Inflammatory macrophage treated with lipopolysaccharide for 1 hour (primary cell): ENCODE measurements at places on chromosomes 7 and 10.

DNA sequence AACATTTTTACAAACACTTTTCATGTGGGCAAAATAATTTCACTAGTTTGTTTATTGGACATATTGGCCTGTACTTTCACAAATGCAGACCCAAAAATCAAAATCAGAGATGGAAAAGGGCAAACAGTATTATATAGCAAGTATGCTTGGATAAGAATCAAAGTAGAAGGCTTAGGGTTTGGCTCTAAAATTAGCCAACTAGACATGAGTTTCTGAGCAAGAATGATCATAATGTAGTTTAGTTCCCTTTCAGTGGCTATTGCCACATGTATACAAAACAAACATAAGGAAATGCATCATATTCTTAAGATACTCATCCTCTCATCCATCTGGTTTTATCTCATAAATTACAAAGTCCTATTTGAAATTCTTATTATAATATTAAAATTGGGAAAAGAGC is 132.5 kb downstream of the IMMP2L start:
- DNase-seq = no peak

DNA sequence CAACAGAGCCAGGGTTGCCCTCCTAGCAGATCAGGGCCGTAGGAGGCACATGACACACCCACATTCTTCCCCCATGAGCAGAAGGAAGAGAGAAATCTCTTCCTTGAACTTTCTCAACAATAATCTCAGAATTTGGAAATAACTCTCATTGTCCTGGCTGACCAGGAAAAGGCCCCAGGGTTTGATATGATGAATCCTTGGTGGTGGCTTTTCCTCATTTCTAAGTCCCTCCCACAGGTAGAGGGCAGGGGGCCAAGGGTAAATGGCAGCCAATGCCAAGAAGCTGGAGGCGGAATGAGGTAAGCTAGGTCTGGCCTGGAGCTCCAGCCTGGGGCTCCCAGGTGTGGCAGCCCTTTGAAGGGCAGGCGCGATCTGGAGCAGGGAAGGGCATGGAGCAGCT is 67.8 kb downstream of the GRB10 start:
- no peak for DNase-seq

- no peak for DNase-seq
These were observed 33.1 kb upstream of the HMX3 start for GRCh38 chr10:123102673-123103072.

DNA sequence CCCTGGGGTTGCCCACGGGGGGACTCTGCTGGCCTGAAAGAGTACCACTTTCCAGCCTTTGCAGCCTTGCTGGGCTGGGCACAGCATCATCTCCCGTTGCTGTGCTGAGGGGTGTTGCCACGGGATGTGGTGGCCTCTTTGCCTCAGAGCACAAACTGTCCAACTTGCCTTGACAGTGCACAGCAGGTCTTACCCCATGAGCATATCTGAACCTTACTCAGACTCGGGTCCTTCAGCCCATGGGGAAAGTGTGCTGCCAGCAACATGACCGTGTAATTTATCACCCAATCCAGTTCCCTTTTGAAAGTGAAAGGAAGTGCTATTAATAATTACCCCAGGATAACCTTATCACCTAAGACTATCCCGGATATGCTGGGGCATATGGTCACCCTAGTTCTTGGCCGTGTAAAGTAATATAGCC is 46.8 kb downstream of the TBXAS1 start:
- DNase-seq = peak; percentile 78

GRCh38 chr7:55065511-55066229 is 46.9 kb downstream of the EGFR start:
- no peak for DNase-seq

DNA sequence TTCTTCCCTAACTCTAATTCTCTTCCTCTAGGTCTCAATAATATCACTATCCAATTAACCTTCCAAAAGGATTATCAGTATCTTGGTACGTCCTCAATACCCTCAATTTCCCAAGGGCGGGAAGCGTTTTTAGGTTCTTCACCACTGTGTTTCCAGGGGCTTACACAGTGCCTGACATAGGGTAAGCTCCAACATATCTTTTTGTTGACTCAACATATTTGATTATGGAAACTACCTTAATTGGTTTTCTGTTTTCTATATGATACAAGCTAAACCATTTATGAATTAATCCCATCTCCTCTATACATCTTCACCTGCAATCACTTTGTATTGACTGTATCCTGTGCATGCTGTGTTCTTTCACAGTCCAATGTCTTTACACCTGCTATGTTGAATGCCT is 987.3 kb downstream of the GRID1 start:
- no peak for DNase-seq

DNA sequence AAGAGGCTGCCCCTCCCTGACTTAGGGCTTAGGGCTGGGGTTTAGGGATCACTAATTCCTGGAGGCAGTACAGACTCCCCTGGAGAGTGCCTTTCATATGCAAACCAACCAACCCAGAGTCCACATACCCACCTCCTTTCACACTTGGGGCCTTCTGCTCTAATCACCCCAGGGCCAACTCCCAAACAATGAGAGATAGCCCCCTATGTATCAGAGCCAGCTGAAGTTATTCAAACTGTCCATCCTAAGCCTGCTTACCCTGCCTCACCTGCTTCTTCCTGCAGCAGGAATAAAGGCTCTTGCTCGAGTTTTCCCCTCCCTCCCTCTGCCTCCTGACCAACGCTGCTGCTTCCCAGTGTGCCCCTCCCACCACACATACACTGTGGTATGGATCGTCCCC is 51.8 kb upstream of the SLC35G1 start:
- no peak for DNase-seq

DNA sequence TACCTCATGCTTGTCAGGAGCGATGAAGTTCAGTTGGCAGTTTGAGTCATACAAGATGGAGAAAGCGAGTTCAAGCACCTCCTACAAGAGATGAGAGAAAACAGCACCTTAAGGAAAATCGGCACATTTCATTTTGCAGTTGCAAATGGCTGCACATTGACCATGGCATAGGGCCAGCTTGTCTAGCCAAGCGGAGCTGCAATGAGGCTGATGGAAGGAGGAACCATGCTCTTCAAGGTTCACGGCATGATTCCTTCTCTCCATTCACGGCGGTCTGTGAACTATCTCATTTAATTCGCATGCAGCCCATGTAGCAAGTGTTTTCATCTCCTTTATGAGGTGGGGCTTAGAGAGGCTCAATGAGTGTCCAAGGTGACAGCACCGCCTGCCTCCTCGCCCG is 137.4 kb upstream of the AOAH start:
- DNase-seq = no peak

DNA sequence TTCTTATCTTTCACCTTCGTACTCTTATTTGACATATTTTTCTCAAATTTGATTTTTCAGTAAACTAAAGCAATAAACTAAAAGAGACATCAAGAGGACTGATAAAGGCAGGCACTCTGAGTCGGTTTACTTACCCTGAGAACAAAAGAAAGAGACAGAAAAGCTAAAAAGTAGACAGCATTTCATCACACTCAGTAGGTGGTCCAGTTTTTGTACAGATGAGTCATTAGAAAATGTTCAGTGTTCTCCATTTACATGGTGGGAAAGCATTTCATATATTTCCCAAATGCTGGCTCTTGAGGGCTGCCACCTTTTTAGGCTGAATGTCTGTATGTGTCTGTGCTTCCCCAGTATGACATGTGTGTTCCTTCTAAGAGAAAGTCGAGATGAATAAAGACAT is 52.7 kb downstream of the NHLRC2 start:
- no peak for DNase-seq

DNA sequence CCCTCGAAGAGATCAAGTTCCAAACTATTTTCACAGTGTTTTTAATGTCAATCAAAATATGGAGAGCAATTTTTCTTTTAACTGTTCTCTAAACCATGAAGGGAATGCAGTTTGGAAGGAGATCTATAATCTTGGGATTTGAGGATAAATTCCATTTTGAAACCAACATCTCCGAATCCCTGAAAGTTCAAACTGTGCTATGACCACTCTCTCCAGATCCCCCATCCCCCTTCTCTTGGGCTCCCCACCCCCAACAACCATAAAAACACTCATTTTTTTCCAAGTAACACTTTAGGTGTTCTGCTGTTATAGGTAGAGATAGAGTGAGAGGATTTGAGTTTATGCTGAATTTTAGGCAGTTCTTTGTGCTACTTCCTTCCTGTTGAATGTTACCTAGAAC is 1.7 kb downstream of the CALD1 start:
- no peak for DNase-seq

DNA sequence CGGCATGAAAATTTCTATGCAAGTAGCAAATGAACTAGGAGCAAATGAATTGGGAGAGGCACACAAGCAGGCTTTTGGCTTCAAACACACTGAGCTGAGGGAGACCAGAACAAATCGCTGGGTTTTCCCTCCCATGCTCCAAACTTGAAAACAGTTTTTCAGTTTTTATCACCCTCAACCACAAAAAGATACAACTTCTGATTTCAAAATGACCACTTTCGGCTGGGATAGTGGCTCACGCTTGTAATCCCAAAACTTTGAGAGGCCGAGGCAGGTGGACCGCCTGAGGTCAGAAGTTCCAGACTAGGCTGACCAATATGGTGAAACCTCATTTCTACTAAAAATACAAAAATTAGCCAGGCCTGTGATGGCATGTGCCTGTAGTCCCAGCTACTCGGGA is 9.0 kb upstream of the CHUK start:
- DNase-seq = no peak

- DNase-seq = no peak
These were observed 260.1 kb upstream of the AUTS2 start for GRCh38 chr7:69338144-69338543.

- no peak for DNase-seq
These were observed 102.9 kb upstream of the ETV1 start for GRCh38 chr7:14092331-14092730.

- DNase-seq = no peak
These were observed 98.6 kb upstream of the PHYHIPL start for GRCh38 chr10:59077855-59078254.

GRCh38 chr10:3393958-3394357 is 221.4 kb upstream of the PITRM1 start:
- DNase-seq = no peak

GRCh38 chr7:5514440-5515035 is 90.9 kb upstream of the TNRC18 start:
- DNase-seq = no peak

GRCh38 chr7:69992938-69993337 is 394.7 kb downstream of the AUTS2 start:
- no peak for DNase-seq

- DNase-seq = no peak
These were observed 375.8 kb upstream of the PODXL start for GRCh38 chr7:131932271-131932670.

GRCh38 chr10:125557311-125557710 is 125.7 kb downstream of the TEX36 start:
- DNase-seq = no peak

DNA sequence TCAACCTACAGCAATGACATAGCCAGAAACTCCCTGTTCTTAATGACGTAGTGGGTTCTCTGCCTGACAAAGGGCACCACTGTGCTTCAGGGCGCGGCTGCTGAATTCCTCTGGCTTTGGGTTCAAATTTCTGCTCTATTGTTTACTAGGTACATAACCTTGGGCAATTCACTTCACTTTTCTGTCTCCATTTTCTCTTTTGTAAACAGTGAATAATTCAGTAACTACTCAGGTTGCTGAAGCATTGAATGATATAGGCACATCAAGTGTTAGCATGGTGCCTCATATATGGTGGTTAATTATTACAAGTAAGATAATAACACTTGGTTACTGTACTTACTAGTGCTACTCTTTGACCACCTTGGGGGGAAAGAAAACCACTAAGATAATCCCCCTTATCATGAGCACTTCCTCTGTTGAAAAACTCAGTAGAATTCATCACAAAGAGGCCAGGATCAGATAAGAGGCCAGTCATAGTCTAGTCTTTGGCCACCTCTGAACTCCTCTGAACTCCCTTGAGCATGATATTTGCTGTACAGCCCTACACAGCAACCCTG is 92.0 kb upstream of the AHR start:
- no peak for DNase-seq

GRCh38 chr7:135825406-135825805 is 76.8 kb upstream of the FAM180A start:
- no peak for DNase-seq

DNA sequence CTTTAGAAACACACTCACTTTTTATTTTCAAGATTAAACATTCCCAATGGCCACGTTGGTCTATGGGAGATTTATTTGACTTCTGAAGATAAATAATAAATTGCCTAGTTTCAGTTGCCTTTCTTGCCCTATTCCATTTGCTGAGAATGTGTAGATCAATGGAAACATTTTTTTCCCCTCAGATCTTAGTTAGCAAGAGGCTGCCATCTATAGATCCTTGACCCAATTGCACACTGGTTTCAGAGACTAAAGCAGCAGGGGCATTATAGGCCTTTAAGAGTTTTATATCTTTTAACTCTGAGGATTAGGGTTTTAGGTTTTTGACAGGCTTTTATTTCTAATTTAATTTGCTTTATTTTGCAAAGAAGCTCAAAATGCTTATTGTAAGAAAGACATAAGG is 163.2 kb upstream of the GPR26 start:
- DNase-seq = peak; percentile 21

DNA sequence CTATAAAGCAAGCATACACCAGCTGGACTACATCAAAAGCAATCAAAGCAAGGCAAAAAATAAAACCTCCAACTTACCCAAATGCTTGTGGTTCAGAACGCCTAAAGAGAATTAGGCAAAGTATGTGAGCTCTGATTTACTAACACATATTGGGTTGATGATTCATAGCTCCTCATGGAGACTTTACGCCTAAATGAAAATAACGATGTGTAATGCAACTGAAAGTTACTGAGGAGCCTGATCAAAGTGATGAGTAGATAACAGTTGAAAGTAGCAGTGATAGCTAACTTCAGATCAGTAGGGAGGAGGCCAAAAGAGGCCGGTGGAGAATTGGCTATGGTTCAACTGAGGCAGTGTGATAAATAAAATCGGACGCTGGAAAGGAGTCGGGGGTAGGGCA is 85.0 kb downstream of the MPP7 start:
- DNase-seq = no peak

GRCh38 chr7:158280448-158281144 is 307.0 kb downstream of the PTPRN2 start:
- no peak for DNase-seq

DNA sequence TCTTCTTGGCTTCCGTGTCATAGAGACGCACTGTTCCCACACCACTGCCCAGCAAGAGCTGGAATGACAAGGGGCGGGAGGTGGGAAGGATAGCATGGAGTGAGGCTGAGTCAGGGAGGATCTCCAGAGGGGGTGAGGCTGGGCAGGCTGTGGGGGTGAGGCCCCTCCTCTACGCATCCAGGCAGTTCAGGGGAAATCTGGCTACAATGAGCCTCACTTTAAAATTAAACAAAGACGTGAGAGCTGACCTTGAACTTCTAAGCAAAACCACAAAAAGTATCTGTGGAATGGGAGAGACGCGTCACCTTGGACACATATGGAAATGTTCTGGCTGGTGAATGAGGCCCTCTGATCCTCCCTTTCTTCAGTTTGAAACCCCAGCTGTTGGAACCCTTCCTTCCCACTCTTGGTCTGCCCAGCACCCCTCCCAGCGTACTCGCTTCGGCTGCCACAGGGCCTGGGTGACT is 17.7 kb downstream of the WDR91 start:
- DNase-seq = no peak
